Stimulated activated CD8-positive, alpha-beta memory T cell treated with anti-CD3 and anti-CD28 coated beads, Interleukin-4, amount 100 ng/mL, for 4 hours (primary cell): ENCODE measurements at places on chromosomes 7 and 10.

DNA sequence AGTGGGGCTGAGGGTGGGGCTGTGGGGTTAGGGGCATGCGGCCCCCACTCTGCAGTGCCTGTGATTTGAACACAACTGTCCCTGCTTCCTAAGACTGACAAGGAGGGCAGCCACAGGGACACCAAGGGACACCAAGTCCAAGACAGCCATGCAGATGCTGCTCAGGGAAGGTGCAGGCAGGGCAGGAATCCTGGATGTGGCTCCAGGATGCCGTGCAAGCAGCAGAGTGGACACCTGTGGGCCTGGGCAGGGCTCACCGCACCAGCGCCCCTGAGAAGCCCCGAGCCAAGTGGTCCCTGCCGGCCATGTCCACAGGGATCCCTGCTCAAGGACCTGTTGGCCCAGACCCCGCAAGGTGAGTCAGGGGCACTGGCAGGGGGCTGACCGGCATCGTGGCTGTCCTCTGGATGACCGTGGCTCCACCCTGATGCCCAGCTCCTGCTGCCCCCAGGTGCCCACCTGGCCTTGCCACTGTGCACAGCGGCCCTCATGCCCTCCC, 58.5 kb downstream of the STK32C start:
- DNase-seq = no peak

- no peak for DNase-seq
These were observed 140.5 kb upstream of the AKR1E2 start for GRCh38 chr10:4685491-4685890.

GRCh38 chr10:68517188-68517587, 10.1 kb downstream of the SLC25A16 start:
- DNase-seq = no peak

DNA sequence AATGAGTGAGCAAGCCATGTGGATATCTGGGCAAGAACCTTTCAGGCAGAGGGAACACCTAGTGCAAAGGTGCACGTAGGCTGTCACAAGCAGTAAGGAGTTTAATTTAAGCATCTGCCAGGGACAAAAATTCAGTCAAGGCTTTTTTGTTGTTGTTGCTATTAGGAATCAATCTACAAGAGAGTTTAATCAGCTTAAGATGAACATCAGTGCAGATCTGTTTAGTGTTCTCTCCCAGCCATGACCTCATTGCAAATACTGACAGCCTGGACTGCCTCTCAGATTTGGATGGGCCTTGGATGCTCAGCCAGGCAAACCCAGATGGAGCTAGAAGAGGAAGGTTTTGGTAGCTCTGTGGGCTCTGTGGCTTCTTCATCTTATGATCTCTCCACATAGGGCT, 3.3 kb upstream of the GLCCI1 start:
- DNase-seq = no peak

DNA sequence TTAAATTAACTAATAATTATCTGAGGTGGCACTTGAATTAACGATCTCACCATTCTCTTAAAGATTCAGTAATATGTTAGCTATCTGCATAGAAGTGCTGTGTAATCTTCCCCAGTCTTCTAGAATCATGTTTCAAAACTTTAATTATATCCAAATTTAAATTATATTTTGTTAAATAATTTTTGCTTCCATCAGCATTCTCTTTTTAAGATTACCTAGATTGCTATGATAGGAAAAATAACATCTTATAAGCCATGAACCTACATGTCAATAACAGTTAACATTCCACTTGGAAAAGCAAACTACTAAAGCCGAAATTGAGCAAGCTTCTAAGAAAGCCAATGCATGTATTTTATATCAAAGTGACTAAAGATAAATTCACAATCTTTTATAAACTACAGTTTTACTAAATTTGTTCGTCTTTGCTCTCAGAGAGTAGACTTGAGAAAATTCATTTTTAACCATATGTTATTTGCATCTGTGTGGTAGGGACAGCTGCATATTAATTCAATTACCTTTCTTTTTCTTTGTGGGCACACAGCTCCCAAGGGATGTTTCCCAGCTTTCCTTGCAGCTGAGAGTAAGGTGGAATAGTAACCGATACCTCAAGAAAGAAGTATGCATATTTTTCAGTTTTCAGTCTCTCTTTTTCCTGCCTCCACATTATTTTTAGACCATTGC, 105.4 kb upstream of the ABCB5 start:
- DNase-seq = no peak

DNA sequence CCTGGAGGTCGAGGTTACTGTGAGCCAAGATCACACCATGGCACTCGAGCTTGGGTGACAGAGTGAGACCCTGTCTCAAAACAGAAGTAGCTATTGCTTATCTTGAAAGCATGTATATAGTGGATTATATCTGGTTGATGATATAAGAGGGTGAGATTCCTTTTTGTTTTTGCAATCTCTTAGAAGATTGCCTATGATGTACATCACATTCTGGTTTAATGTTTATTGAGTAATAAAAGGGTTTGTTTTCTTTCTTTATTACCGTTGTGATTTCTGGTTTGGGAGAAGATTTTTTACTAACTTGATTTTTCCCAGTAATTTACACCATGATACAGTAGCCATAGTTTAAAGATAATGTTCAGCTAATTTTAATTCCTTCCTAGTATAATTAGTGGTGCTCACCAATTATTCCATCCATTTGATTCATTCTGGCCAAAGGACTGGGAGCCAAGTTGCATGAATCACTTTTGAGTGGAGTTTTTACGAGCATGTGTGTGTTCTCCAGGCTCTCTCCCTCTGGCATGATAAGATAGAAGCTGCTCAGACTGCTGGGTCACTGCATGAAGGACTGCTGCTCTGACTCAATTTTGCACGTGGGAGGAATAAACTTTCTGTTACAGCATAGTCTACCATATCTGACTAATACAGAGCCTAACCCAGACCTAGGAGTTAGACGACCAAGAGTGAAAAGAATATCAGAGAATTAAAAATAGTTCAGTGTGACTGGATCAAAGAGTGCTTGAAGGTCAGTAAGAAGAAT, 13.5 kb upstream of the TSPAN13 start:
- no peak for DNase-seq

DNA sequence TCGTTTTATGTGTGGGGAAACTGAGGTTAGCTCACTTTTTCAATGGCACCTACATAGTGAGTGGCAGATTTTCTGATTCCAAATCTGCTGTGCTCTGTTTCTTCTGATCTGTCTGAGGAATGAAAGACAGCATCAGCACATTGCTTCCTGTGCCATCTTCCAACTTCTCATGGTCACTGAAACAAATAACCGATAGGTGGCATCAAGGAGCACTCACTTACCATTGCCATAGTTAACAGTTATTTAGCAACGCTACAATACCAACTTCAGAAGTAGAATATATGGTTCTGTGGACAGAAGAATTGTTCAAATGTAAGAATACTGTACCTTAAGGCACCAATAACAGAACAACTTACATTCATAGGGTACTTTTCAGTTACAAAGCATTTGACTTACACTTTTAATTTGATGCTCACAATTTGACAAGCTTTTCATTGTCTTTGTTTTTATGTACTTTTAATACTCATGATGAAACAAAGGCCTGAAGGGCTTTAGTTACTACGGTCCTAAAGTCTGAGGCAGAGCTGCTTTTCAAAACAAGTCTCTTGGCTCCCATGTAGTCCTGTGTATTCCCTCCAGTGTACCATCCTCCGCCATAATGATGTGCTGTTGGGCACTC, 228.9 kb upstream of the TCF7L2 start:
- no peak for DNase-seq
